ENCODE measurements at places on chromosomes 2 and 18.

DNA sequence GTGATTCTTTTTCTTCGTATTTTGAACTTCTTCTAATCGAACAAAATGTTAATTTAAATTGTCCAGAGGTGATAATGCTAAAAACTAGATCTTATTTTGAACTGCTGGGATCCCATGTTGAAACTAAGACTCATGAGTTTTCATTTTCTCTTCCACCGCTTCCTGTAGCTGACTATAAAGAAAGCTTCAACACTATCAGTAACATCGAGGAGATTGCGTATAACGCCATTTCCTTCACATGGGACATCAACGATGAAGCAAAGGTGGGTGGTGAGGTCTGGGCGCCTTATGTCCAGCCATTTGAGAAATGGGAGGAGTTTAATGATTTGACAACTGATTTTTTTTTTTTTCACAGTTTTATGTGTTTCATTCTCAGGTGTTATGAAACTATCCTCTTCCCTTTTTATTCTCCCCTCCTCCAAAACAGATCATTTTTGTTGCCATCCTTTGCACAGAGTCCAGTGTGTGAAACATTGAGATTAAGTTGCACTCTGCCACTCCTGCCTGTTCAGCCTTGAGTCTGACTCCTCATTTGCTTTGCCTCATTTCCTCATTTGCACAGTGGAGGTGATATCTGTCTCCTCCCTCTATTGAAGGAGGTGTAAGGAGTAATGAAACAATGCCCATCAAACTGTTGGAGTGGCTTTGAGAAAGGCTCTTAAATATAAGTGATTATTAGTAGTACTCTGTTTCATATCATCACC lies 13.8 kb downstream of the GRHL1 start:
- no peak for DNase-seq

DNA sequence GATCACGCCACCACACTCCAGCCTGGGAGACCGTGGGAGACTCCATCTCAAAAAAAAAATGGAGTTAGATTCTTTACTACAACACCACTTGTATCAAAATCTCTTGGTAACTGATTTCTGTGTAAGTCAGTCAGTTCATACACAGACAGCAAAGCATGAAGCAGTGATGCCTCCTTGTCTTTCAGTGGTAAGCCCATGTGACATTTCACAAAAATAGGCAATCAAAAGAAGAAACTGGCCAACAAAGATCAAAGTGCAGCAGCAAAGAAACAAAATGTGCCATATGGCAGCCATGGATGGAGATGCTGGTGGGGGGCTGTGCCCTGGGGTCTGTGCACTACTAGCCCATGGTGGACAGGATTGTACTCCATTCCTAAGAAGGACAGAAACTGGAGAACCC lies 6.7 kb upstream of the RAB12 start:
- DNase-seq = no peak

GRCh38 chr18:36196238-36196995 lies 9.1 kb downstream of the MOCOS start:
- no peak for DNase-seq

- no peak for DNase-seq
These were observed 4.0 kb downstream of the PPP3R1 start for GRCh38 chr2:68248361-68248760.

DNA sequence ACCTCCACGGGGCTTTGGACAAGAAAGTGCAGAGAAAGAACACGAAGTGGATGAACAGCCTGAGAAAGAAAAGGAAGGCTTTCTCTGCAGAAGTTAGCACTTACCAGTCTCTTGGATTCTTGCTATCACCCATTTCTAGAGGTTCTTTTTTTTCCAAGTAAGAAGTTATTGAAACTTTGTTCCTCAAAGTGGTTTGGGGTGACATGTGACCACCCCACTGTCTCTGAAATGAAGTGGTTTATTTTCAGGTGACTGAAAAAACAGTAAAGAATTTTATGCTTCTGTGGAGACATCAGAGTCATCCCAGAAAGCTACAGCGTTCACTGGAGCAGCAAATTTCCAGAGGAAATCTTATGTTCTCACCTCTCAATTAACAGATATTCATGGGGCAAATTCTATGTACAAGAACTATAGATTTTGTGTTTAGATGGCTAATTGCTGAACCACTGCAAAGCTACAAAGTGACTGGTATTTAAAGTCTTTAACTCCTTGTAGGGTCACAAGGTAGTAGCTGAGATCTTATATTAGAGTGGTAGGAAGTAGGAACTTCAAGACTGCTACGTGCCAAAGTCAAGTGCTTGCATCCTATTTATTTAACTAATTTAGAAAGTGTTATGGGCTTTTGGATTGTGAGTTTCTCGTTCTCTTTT lies 267.5 kb downstream of the TGIF1 start:
- DNase-seq = no peak

DNA sequence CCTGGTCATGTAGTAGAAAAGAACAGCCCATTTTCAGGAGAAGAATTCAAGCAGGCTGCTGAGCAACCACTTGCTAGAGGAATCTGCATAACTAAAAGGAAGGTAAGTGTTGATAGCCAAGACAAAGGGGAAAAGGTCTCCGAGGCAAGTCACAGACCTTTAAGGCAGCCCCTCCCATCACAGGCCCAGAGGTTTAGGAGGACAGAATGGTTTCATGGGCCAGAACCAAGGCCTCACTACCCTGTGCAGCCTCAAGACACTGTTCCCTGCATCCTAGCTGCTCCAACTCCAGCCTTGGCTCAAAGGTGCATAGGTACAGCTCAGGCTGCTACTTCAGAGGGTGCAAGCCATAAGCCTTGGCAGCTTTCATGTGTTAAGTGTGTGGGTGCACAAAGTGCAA lies 238.6 kb upstream of the CYP26B1 start:
- DNase-seq = no peak

DNA sequence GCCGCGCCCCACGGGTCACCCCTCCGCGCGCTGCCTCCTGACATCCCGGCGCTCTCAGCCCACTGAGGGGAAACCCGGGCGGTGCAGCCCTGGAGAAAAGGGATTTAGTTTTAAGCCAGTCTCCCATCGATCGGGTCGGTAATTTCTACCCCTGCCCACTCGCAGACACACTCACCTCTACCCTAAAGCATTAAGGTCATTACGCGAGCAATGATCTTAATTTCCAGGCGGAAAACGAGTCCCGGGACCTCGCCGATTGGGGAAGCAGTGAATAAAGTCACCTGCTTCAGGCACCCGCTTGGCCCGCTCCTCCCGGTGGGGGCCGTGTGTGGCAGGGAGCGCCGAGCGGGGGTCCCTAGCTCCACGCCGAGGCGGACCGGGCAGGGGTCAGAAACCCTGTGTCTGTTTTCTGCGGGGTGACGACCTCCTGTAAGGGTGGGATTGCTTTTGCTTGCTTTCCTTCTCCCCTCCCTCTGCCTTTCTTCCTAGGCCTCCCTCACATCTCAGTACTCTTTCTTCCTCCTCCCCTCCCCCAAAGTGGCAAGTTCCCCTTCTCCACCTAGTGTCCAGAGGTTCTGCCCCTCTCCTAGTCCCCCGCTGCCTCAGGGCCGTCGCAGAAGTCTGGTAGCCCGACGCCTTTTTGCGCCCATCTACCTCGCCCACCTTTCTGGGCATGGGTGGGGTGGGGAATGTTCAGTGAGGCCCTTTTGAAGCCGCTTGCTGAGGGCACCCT lies 142.6 kb downstream of the MEIS1 start:
- DNase-seq = no peak

GRCh38 chr2:159613651-159614285 lies 2.6 kb downstream of the BAZ2B start:
- no peak for DNase-seq

DNA sequence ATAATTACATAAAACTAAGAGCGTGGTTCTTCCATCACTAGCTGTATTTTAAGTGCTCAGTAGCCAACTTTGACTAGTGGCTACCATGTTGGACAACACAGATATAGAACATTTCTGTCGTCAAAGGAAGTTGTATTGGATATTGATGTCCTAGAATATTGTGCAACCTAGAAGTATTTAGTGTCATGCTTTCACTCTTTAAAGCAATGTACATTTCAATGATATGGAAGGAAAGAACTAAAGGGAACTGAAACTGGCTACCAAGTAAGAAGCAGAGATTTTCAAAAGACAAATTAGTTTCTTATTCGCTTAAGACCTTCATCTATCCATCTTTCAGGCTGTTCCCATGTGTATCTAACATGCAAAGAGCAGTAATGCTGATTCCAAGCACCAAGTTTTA lies 85.4 kb upstream of the EML6 start:
- no peak for DNase-seq

DNA sequence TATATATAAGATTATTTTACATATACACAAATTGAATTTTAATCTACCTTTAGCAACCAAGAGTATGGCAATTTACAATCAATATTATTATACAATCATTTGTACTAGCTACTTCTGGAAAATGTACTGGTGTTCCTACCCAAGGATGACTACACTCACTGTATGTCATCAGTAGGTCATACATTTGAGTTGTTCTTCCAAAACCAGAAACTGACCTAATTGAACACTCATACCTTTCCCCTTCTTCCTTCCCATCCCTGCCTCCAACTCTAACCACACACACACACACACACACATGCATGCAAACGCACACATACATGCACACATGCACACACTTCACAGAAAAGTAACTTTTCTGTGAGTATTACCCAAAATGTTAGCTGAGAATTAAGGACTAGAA lies 8.2 kb upstream of the ERCC3 start:
- no peak for DNase-seq

- DNase-seq = no peak
These were observed 37.2 kb downstream of the SLC14A2 start for GRCh38 chr18:45652303-45653080.

DNA sequence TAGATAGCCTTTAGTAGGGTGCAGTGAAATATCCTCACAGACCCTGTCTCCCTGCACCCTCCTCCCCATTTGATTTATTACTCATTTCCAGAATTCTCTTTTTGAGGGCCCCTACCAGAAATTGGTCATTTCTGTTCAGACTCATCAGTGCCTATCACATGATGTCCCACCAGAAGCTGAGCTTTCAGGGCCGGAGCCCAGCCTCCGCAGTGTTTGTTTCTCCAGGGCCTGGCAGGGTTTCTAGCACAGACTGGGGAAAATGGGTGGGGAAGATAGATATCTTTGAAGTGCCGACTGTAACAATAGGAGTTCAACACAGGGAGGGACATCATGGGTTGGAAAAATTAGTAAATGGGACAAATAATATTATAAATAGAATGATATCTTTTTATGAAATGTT lies 208.0 kb downstream of the PTGR3 start:
- no peak for DNase-seq

DNA sequence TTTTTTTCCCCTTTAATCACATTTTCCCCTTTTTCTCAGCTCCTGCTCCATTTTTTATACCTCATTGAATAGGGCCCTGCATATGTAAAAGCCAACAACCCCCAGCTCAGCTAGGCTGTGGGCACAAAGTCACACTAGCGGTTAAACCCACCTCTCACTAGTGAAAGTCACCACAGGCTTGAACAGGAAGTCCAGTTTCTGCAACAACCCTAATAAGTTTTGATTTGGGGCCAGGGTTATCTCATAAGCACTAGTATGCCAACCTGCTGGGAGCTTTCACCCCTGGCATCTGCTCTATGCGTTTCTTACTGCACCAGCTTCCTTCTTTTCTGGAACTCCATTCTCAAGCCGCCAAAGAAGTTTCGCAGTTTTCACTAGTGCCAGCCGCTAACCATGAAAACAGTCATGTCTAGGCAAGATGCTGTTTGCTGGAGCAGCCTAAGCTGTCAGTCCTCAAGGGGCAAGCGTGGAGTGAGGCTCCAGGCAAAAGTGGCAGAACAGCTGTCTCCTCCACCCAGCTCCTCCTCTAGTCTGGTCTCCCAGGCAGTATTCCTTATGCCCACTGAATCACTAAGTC lies 197.0 kb upstream of the MEIS1 start:
- no peak for DNase-seq

DNA sequence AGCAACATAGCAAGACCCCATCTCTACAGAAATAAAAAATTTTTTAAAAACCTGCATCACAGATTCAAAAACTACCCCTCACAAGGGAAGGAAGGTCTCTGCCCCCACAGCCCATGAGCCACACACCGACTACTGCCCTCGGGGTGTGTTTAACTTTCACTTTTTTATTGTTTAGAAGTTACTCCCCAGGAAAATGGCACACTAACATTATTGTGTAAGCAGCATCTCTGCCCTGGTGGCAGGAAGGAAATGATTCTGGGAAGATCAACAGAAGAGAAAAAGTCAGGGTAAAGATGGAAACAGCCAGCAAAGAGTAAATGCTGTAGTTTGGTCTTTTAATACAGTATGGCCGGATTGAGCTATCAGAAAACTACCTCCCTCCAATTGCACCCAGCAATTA lies 21.9 kb downstream of the TRABD2A start:
- no peak for DNase-seq

DNA sequence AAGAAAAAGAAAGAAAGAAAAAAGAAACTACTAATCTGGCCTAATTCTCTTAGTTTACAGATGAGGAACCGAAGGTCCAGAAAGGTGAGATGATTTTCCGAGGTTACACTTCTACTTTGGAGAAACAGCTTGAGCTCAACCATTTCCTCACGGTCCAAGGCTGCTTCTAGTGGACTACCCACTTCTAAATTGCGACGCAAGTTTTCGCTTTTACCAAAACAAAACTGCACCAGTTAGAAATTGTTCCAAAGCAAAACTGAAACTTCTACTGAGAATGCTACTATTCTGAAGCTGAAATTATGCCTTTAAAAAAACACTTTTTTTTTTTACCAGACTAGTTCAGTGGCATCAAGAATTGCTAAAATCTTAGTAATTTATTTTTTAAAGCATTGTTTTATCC lies 101.6 kb downstream of the INO80D start:
- no peak for DNase-seq

DNA sequence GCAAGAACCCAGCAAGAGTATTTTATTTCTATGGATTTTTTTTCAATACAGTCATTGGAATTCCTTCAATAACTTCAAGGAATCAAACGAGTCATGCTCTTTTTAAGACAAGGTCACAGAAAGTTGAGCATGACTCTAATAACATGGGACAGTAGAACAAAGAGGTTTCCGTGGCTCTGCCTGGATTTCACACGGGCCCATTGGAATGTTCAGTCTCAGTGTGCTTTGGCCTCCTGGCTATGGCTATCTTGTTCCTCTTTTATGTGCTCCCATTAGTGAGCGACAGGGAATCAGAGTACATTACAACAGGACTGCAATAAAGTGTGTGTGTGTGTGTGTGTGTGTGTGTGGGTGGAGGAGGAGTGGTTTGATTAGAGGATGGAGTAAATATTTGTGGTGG lies 312.4 kb downstream of the DCC start:
- DNase-seq = no peak

- no peak for DNase-seq
These were observed 108.5 kb downstream of the STK39 start for GRCh38 chr2:168138901-168139300.

GRCh38 chr2:112251271-112251670 lies 3.6 kb downstream of the ZC3H8 start:
- DNase-seq = no peak

DNA sequence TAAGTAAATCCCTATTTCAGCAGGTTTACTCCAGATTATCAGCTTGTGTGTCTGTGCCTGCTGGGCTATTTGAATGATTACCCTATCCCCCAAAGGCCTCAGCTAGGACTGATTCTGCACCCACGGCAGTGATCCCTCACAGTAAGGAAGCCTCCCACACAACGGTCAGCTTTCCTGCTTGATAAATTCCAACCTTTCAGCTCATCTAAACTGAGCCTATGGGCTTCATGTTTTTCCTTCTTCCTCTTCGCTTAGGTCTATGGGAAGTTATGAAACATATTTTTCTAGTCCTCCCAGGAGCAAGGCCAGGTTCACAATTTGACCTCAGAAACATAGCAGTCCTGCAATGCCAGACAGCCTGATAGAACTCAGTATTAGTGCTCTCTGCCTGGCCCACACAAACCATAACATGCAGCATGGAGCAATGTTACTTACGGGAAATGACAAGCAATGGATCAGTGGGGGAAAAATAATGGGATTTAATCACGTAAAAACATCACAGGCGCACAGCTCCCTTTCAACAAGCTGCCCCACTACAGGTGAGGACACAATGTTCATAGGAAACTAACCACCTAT lies 170.9 kb downstream of the ZNF521 start:
- DNase-seq = no peak
